NCI-H345 (cell line): ENCODE measurements at places on chromosomes 12 and 14.

- no peak for DNase-seq
Measured at GRCh38 chr14:91232603-91233002, 11.9 kb downstream of the GPR68 start.

- peak; percentile 67 for DNase-seq
Measured at GRCh38 chr14:61568572-61569011, 126.7 kb upstream of the HIF1A start.

DNA sequence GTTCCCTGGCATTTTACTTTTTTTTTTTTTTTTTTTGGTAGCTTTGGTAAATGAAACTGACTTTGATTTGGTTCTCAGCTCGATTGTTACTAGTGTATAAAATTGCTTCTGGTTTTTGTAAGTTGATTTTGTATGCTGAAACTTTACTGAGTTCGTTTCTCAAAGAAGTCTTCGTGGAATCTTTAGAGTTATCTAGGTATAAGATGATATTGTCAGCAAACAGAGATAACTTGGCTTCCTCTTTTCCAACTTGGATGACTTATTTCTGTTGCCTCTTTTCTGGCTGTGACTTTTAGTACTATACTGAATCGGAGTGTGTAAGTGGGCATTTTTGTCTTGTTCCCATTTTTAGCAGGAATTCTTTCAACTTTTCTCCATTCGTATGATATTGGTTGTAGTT is 28.1 kb downstream of the USP15 start:
- no peak for DNase-seq

DNA sequence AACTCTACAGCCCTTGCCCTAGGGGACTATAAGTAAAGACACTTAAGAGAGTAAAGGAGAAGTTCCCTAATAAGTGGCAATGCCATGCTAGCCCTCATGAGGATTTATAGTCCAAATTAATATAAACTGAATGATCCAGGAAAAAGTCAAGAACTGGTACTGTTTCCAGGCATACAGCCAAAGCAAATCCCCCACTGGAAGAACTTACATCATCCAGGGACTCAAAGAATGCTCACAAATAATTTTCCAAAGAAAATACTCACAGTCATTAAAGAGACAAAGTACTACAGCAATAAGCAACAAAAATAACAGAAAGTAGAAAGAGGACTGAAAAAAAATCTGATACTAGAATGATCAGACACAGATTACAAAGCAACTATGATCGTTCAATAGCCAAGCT is 79.7 kb upstream of the RAP1B start:
- DNase-seq, result no peak

DNA sequence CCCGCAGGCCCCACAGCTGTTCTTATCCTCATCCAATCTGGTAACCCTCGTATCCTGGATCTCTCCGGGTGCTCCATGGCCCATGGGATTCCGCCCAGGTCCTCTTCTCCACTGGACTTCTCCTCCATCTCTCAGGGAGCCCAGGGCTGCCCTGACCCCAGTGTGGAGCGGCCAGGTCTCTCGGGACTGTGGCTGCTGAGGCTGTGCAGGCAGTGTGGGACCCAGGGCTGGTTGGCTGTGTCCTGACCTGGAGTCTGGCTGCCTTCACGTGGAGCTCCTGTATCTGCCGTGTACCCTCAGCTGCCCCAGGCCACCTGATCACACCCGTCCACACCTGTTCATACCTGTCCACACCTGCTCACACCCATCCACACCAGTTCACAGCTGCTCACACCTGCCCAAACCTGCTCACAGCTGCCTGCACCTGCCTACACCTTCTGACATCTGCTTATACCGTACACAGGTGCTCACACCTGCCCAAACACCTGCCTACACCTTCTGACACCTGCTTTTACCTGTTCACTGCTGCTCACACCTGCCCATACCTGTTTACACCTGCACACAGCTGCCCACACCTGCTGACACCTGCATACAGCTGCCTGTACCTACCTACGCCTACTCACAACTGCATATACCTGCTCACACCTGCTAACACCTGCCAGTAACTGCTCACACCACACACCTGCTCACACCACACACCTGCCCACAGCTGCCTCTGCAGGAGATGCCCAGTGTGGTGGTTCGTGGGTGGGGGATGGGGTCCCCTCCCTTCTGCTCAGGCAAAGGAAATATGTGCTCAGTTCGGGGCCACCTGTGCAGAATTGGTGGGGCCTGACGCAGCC is 92.2 kb downstream of the GALNT9 start:
- DNase-seq, result no peak
